ENCODE measurements at places on chromosomes 12 and 14. TPM values are rescaled to one million over a fixed set of nuclear protein-coding genes. Genes with fewer than 3 reads are reported as not detected.

DNA sequence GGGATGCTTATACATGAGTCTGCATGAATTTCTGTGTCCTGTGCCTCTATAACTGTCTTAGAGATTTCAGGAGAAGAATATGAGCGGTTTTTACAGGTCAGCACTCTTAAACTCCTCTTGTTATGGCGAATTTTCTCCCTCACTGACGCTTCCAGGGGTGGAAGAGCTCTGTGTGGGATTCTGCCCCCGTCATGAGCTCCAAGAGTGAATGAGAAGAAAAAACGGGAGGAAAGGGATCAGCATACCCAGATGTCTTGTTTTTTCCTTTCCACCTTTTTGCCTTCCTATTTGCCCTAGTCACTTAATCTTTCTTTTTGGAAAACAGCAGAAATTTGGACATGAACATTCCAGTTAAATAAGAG lies 651 bp downstream of the PFKM start:
- DNase-seq, result no peak

DNA sequence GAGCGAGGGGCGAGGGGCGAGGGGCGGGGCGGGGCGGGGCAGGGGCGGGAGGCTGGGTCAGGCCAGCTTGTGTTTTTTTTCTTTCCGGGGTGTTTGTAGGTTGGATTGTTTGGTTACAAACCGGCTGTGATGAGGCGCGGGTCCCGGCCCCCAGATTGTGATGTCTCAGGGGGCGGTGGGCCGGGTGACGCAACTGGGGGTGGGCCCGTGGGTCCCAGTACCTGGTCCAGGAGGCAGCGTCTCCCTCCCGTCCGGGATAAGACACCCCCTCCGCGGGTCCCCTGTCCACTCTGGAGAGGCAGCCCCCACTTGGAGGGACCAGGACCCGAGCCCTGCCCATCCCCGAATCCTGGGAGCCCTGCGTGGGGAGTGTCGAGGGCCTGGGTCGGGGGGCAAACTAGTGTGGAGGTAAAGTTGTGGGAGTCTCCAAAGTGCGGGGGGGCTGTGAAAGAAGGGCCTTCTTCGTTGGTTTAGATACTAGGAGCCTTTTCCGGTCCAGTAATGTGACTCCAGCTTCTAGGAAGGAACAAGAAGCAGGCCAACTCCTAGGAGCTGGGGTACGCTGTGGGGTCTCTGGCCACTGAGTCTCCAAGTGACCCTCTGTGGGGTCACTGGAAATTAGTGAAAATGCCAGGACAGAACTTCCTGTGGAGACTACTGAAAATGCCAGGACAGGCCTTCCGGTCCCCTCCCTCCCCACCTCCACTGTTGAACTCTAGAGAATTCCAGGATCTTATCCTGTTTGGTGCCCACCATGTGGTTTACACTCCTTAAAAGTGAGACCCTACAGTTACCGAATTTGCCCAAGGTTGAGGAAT lies 579 bp upstream of the CLMN start:
- DNase-seq, result no peak

DNA sequence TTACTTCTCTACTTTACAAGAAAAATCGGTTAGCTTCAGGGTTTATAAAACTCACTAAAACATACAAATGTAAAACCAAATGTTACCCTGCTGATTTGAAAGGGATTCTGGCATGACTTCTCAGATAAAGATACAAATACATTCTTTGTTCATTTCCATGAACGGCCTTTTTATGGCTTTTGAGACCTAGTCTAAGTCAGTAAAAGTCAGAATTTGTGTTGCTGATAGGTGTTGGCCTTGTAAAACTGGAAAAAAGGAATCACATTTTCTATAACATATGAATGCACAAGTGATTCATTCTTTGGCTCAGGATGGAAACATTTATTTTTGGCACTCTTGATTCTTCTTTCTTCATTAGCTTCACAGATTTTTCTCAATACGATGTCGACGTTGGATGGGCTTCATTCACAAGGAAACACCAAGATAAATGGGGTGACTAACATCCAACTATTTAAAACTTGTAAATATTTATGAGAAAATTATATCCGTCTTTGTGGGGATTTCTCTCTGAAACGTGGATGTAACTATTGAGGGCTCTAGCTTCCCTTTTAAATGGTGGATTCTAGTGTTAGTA lies 27.0 kb upstream of the CPM start:
- DNase-seq, result no peak

- no peak for DNase-seq
Observed at GRCh38 chr12:64061868-64062375, 160.2 kb downstream of the KICS2 start.

GRCh38 chr12:67921286-67921685 lies 68.0 kb upstream of the IFNG-AS1 start:
- DNase-seq, result peak; percentile 63

GRCh38 chr12:95582230-95583058 lies 31.2 kb upstream of the USP44 start:
- DNase-seq, result peak; percentile 23

DNA sequence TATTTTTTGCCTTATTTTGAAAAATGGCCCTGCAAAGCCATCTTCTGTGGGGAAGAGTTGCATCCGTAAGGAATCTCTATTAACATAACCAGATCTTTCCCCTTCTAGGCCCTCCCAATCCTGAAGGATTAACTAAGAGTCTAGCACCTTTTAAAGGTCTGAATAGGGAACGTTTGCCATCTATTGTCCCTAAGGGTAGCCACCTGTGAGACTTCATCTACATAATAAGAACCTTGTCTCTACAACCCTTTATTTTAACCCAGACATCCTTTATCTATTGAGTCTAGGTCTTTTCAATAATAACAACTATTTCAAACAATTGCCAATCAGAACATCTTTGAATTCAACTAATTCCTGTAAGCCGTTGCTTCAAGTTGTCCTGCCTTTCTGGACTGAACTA lies 4.4 kb downstream of the EDDM3B start:
- DNase-seq, result no peak

GRCh38 chr12:81530352-81530751 lies 228.8 kb downstream of the PPFIA2 start:
- DNase-seq, result no peak

- DNase-seq, result no peak
Observed at GRCh38 chr14:68340262-68340661, 452.6 kb downstream of the ZFP36L1 start.

GRCh38 chr12:85405781-85406522 lies 125.9 kb downstream of the ALX1 start:
- DNase-seq, result no peak

- no peak for DNase-seq
Observed at GRCh38 chr14:23660290-23661226, 24.4 kb downstream of the DHRS2 start.

- DNase-seq, result no peak
Observed at GRCh38 chr12:128059621-128060370, 207.2 kb upstream of the TMEM132C start.

DNA sequence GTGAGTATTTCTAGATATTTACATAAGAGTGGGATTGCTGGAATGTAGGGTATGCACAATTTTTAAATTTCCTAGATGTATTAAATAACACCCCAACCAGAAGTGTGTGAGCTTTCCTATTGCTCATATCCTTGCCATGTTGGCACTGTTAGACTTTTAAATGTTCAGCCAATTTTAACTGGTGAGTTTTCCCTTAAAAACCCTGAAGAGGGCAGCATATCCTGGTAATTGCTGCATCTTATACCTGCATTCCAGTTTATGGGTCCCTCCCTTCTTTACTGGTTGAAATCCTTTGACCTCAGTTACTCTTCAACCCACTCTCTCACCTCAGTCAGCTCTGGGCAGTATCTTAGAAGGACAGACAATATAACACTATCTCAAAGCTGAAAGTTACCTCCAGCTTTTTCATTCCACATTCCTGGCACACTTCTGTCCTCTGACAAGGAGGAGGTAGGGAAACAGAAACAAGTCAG lies 270.6 kb downstream of the PAWR start:
- DNase-seq, result peak; percentile 76

- no peak for DNase-seq
Observed at GRCh38 chr12:79322905-79323304, 367.9 kb downstream of the PAWR start.

- no peak for DNase-seq
Observed at GRCh38 chr12:132475304-132476037, 14.5 kb upstream of the FBRSL1 start.

DNA sequence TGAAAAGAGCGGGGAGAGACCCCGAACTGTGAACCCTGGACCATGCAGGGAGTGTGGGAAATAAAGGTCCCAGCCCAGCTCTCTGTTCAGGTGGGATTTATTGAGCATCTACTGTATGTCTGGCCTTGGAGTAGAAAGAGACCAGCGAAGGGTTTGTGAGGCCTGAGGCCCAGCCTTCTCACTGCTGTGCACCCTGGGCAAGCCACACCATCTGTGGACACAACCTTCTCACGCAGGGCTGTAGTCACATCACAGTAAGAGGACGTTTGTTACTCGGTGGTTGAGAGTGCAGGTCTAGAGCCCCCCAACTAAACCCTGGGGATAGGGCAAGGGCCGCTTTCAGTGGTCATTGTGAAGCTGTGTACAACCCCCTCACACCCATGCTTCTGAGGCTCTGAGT lies 18.2 kb downstream of the FAM222A start:
- no peak for DNase-seq

- DNase-seq, result peak; percentile 22
Observed at GRCh38 chr14:80475074-80475473, 263.8 kb upstream of the DIO2 start.

DNA sequence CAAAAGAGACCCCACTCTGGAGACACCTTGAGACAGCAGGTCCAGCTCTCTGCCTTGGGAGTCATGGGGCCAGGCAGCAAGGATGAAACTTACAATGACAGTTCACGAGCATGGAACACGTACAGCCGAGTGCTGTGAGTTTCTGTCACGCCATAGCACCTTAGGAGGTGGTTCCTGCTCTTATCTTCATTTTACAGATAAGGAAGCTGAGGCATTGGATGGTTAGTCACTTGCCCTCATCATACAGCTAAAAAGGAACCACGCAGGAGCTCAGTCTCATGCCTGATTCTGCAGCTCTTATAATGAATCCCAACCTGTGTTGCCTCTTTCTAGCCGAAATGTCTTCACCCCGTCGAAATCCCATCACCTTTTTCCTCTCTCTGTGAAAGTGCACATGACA lies 39.9 kb downstream of the C14orf132 start:
- no peak for DNase-seq

GRCh38 chr12:267581-268482 lies 5.2 kb upstream of the SLC6A13 start:
- peak; percentile 18 for DNase-seq

DNA sequence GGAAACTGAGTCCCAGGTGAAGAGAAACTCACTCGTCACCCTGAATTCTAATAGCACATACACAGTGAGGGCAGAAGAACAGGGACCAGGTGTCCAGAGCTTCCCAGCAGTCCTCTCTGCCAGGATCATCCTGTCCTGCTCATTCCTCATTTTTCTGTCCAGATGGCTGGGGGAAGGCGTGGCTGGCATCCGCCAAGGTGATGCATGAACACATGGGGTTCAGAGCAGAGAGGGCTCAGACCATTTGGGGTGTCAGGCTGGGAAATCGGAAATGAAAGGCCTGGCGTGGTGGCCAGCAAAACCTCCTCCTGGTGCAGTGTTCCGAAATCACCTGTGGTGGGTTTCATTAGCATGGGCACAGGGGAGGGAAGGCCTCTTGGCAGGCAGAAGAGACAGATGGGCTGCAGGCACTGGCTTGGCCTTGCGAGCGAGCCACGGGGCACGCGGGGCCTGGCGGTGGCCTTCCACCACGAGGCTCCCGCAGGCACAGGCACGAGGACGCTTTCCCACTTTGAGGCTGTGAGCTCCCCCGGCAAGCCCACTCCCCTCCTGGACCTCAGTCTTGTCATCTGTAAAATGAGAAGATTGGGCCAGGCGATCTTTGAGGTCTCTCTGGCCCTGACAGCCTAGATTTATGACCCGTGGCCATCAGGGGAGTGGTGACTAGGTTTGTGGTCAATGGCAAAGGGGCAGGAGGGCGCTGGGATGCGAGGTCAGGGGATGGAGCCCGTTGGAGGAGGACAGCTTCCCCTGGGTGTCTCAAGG lies 68.5 kb downstream of the TSPAN9 start:
- no peak for DNase-seq

DNA sequence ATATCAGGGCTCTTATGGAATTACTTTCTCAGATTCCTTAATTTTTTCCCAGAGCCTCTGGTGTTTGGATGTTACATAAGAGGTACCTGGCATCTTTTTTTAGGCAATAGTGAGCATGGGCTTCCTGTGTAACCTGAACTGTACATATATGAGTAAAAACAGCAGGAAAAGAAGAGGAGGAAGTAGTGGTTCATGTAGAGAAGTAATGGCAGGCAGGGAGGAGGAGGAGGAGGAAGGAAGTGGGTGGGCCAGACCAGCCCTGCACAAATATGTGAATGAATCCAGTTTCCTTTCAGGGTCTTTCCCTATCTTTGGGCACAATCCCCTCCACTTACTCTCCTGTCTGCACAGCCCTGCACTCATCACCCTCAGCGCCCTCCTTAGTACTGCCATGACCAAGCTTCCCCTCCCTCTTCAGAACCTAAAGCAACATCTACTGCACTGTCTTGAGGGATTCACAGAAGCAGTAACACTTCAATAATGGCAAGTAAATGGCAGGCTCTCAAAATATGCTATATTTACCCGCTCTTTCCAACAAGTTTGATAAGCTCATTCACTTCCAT lies 40.9 kb upstream of the GSG1 start:
- no peak for DNase-seq

GRCh38 chr14:60079723-60080122 lies 12.0 kb upstream of the PCNX4 start:
- no peak for DNase-seq

DNA sequence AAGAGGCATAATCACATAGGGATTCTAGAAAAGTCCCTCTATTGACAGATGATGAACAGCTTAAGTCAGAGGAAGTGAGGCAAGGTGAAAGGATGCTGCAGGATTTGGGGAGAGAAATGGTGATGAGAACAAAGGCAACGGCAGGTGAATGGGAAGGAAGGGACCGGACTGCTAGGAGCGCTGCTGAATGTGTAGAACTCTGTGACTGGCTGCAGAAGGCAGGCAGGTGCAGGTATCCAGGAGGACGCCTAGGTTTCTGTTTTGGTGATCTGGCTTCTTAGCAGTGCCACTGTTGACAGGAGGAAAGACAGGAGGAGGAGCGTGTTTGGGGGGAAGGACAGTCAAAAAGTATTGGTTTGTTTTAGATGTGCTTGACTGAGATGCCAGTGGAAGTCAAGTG lies 58.4 kb upstream of the TTC7B start:
- DNase-seq, result no peak

GRCh38 chr12:43151441-43151981 lies 400.5 kb downstream of the ADAMTS20 start:
- DNase-seq, result no peak

GRCh38 chr14:67562025-67562775 lies 29.1 kb downstream of the PLEKHH1 start:
- DNase-seq, result no peak

The CCDC197 gene
- not detected for polyA plus RNA-seq

The C12orf50 gene
- polyA plus RNA-seq, result not detected

The GNB3 gene
- polyA plus RNA-seq, result 0.10 TPM

The ANKS1B gene
- not detected for polyA plus RNA-seq

The CD163L1 gene
- 0.14 TPM for polyA plus RNA-seq

The KRT81 gene
- 90.5 TPM for polyA plus RNA-seq

The CMA1 gene
- not detected for polyA plus RNA-seq

The GPD1 gene
- polyA plus RNA-seq, result 0.40 TPM

All from mammary epithelial cell (primary cell).